ENCODE measurements at places on chromosomes 13 and 19.

- DNase-seq, result peak; percentile 18
These were observed 23.4 kb downstream of the DGKH start for GRCh38 chr13:42071672-42072419.

DNA sequence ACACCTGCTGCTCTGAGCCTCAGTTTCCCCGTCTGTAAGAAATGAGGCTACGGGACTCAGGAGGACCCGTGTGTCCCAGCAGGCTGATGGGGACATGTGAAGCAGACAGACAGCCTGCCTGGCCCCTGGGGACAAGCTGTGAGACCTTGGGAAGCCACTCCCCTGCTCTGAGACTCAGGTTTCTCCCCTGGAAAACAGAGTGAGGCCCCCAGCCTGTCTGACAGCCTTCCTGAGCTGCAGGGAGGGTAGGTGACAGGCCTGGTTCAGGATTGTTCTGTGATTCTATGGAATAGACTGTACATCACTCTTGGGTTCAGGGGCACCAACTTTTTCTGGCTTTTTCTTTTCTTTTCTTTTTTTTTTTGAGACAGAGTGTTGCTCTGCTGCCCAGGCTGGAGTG, 2.9 kb upstream of the NTF4 start:
- no peak for DNase-seq

DNA sequence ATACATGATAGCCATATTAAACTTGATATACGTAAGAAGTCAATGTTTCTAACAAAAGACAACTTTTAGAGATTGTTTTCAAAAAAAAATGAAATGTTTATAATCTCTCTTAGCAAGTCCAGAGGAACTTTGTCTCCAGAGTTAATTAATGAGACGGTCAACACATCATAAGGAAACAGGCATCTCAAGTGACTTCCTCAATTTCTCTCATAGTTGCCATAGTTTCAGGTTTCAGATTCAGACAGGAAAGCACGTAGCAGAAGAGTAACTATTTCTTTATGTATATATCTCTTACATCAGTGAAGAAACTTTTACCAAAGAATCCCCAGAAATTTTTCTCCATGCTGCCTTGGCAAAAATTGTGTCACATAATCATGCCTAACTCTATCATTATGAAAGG, 159.6 kb upstream of the ATXN8OS start:
- no peak for DNase-seq

DNA sequence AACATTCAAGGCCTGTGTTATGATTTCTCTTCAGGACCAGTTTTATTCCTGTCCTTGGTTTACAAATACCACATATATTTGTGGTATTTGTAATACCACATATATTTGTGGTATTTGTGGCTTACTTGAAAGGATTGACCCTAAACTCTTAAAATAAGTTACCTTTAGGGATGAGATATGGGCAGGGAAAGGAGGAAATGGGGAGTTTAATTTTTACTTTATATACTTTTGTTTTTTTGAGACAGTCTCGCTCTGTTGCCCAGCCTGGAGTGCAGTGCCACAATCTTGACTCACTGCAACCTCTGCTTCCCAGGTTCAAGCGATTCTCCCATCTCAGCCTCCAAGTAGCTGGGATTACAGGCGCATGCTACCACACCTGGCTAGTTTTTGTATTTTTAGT, 2.3 kb upstream of the TGDS start:
- no peak for DNase-seq

- DNase-seq, result no peak
These were observed 176.0 kb downstream of the FGF14 start for GRCh38 chr13:102225892-102226291.

DNA sequence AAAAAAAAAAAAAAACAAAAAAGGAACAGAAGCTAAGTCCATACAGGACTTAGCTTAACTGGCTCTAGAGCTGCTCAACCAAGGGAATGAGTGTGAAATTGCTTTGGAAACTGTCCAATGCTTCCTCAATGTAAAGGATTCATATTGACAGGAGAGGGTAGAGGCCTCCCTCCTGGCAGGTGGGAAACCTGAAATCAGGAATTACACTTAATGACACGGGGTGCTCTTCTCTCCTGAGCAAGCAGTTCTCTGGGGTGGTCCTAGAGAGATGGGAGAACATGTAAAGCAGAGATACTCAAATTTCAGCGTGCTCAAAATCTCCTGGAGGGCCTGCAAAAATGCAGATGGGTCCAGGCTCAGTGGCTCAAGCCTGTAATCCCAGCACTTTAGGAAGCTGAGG, 3.6 kb upstream of the MAG start:
- DNase-seq, result no peak

GRCh38 chr19:45674946-45675345, 6.9 kb downstream of the GIPR start:
- DNase-seq, result no peak

GRCh38 chr19:3691372-3691716, 8.9 kb downstream of the PIP5K1C start:
- DNase-seq, result no peak

DNA sequence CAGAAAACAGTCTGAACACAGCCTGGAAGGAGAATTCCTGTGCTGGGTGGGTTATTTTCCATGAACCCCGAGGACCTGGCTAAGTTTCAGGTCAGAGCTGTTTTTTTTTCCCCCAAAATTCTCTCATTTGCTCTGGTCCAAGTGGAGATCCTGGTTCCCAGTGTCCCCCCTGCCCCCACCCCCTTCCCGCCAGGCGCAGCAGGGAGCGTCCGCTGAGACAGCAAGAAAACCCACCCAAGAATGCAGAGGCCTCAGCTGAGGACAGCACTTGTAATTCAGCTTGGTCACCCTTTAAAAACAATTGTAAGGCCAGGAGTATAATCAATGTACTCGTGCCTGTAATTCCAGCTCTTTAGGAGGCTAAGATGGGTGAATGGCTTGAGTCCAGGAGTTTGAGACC, 11.4 kb upstream of the TSPAN16 start:
- no peak for DNase-seq

DNA sequence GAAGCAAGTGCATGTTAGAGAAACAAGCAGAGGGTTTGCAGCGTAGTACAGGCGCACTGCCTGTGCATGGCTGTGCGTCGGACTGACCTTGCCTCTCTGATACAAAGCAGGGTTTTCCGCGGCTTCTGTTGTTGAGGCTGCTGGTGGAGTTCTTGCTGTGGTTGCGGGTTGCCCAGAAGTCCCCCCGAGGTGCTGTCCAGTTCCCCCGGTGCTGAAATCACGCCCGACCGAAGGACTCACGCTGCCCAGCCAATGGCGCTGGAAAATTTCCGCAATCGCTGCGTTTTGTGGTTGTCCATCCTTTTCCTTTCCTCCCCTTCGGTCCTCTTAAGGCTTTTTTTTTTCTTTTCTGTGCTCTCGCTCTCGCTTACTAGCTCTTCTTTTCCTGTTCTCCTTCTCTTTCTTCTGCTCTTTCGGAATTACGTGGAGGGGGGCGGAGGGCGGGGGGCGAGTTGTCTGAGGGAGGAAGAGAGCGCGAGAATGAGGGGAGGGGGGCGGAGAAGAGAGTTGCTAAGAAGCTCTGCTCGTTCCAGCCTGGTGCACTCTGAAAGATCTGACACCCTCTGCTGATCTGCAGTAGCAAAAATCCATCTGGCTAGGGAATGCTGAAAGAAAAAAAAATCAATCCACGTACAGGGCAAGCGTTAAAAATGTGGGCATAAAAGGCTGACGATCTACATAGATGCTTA, at the start of gene SLITRK1:
SLITRK1 (minus strand) TSS at position 558 of the 689 bp plus-strand sequence. CDS start 967 bp downstream, outside the sequence.
- DNase-seq, result peak; percentile 40

GRCh38 chr19:35533822-35534392, 651 bp downstream of the GAPDHS start:
- DNase-seq, result no peak

GRCh38 chr19:37114001-37114400, 35.8 kb downstream of the ZNF420 start:
- DNase-seq, result no peak

- no peak for DNase-seq
These were observed 287.4 kb downstream of the PCDH17 start for GRCh38 chr13:57918913-57919312.

GRCh38 chr13:93709506-93710244, 483.1 kb downstream of the GPC6 start:
- DNase-seq, result no peak

GRCh38 chr13:57346786-57347185, 179.8 kb downstream of the PRR20E start:
- no peak for DNase-seq

DNA sequence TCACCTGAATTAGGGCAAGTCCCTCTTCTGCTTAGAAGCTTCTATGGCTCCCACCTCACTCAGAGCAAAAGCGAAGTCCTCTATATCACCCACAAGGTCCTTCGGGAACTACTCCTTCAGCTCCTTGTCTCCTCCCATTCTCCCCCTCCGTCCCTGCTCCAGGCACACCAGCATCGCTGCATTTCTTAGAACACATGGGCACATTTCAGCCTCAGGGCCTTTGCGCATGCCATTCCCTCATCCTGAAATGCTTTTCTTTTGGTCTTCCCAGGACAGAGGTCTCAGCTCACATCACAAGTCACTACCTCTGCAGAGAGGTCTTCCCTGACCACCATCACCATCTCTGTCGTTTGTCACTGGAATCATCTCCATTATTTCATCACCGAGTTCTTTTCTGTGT, 4.0 kb downstream of the S1PR5 start:
- DNase-seq, result no peak

GRCh38 chr19:4516939-4517300, 1.4 kb downstream of the PLIN4 start:
- no peak for DNase-seq

DNA sequence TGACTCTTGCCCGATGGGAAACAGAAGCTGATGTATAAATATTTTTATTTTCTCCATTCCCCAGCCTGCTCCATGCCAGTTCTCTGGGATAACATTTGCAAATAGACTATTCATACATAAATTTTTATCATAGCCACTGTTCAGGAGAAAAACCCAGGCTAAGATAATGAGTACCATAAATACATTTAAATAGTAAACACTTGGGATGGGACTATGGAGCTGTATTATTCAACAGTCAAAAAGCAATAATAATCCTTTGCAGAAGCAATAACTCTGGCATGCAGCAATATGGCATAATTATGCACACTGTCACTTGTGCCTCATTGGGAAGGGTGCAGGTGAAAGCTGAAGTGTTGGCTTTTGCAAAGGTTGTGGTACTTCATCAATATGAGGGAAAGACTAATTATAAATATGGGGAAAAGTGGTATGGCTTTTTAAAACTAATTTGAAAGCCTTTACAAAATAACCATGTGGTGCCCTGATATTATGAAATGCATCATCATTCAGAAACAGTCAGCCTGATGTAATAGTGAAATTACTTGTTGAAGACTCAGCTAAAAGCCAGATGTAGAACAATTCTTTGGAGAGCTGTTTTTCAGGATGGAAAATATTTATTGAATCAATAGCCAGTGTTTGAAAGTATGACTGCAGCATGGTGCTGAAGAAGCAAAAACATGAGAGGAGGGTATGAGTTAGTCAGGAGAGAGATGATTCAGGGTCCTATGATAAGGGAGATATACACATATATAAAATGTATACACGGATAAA, 2476.7 kb downstream of the PCDH9 start:
- DNase-seq, result no peak

DNA sequence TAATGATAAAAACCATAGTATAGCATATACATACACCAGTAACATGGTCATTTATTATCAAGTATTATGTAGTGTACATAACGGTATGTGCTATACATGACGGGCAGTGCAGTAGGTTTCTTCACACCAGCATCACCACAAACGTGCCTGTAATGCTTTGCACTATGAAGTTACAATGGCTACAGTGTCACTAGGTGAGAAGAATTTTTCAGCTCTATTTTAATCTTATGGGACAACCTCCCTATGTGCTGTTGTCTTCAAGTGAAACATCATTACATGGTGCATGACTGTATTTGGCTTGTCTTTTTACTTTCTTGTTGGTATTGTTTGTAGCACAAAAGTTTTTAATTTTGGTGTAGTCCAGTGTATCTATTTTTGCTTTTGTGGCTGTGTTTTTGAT, 18.7 kb downstream of the CDK8 start:
- no peak for DNase-seq

DNA sequence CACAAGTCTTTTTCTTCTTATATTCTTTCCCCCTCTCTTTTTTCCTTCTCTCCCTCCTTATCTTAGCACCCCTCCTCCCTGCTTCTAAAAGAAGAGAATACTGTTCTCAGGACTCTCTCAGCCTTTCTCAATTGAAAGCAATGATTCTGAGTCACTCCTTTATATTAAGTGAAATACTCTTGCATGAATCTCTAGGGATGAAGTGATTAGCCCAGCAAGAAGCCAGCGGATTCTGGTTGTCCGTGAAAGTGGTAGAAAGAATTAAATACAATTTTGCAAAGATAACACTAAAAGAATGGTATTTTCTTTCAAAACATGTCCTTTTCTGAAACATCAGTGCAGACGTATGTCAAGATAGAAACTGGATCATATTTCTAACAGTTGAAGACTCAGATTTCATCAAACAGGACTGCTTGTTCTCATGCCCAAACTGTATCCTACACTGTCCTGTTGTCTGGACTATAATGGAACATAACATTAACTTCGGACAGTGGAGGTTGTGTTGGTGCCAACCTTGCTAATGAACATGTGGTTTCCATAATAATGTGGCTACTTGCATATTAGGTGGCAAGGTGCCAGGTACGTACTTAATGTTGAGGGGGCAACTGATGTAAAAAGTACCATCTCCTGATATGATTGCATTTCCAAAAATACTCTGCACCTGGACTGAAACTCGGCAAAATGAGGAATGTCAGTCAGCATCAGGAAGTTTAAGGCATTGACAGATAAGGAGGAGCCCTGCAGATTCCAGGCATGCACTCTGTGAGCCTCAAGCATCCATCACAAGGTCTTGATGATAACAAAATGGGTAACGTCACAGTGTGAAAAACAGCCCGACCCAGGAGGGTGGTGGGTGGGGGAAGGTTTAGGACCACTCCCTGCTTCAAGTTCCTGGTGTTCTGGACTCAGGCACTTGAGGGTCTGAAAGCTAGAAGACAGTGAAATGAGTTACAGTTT, 357.2 kb downstream of the DLEU7 start:
- no peak for DNase-seq

- DNase-seq, result no peak
These were observed 74.9 kb downstream of the LHFPL6 start for GRCh38 chr13:39527961-39528660.

DNA sequence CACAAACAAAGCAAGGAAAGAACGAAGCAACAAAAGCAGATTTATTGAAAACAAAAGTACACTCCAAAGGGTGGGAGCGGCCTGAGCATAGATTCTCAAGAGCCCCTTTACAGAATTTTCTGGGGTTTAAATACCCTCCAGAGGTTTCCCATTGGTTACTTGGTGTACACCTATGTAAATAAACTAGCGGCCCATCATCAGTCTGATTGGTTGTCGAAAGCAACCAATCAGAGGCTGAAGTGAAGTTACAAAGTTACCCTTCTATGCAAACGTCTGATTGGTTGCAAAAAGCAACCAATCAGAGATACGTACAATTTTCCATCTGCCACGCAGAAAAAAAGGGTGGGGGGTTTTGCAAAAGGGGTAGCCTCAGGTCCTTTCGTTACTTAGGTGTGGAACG, 96.3 kb upstream of the UBAC2 start:
- no peak for DNase-seq

Data from DND-41 (cell line).